AML-193 (cell line): ENCODE measurements at places on chromosomes 3 and 15.

GRCh38 chr3:193621127-193621526 lies 28.1 kb downstream of the OPA1 start:
- DNase-seq = no peak

- no peak for DNase-seq
These were observed 6.2 kb upstream of the MEIS2 start for GRCh38 chr15:37106490-37107001.

DNA sequence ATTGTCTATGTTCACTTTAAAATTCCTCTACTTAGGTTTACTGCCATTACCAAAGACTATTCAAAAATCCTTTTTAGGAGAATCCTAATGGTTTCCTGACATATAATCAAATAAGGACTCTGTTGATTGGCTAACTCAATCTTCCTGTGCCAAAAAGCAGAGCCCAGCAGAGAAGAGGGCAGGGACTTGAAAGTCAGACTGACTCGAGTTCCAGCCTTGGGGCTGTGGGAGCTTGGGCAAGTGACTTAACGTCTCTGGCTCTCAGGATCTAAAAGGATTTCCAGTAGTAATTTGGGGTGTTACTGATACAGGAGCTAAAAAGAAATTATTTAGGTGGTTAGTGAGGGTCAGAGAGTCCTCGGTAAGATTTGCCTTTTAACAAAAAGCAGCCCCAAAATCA lies 10.9 kb downstream of the CCR5 start:
- no peak for DNase-seq

GRCh38 chr3:144112036-144112435 lies 140.4 kb downstream of the DIPK2A start:
- DNase-seq = no peak

- peak; percentile 50 for DNase-seq
These were observed 263.5 kb upstream of the CFAP20DC start for GRCh38 chr3:59313365-59313764.

- DNase-seq = no peak
These were observed 35.2 kb downstream of the ZIC4 start for GRCh38 chr3:147371140-147371539.

- no peak for DNase-seq
These were observed 32.8 kb upstream of the SFMBT1 start for GRCh38 chr3:53078656-53079055.

GRCh38 chr3:71968544-71968943 lies 183.6 kb upstream of the PROK2 start:
- DNase-seq = no peak

DNA sequence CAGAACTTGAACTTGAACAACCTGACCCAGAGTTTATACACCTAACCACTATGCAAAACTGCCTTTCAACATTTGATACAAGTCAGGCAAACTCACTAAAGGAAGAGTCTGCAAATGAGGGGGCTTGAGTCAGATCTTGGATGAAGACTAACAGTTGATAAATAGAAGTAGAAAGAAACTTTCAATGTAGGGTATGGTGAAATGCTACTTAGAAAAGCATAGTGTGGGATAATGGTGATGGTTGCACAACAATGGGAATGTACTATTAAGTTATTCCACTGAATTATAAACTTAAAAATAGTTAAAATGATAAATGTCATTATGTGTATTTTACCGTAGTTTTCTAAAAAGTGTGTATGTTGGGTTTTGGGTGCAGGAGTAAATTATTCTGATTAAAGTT lies 19.7 kb upstream of the ZNF280D start:
- DNase-seq = no peak

DNA sequence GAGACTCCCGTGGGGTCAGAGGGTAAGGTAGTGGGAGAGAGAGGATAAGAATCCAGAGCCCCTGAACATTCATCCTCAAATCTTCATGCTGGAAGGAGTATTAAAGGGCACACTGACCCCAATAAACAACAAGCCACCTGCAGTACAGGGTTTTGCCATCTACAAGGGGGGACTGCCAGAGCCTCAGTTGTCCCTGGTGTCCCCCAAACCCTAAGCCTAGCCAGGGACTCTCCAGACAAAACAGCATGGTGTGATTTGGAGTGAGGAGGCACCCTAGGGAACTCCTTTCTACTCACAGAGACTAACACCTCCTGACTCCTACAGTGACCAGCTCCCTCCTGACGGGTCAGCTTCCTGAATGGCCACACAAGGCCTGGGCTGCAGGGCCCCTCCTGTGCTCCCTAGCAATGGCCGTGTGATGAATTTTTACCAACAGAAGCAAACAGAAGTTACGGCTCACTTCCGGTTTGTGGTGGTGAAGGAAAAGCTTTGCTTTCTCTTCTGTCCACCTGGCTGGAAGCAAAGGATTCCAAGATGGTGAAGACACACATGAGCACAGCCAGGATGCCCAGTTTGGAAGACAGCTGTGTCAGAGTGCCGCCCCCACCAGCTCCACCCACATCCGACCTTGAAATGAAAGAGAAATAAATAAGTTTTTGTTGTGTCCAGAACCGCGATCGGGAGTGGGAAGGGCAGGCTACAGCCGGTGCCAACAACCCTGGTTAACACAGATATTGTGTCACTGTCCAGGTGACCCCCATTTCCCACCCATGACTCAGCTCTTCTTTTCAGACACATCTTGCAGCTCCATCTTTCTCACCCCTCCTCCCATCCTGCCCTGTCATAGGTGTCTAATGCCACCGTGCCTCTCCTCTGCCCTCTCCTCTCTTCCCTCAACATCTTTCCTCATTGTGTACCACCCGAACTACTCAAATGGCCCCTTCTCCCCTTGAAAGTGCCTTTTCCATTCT lies 69.6 kb upstream of the ATP13A3 start:
- peak; percentile 19 for DNase-seq

GRCh38 chr3:27796365-27796875 lies 74.3 kb upstream of the EOMES start:
- DNase-seq = no peak

DNA sequence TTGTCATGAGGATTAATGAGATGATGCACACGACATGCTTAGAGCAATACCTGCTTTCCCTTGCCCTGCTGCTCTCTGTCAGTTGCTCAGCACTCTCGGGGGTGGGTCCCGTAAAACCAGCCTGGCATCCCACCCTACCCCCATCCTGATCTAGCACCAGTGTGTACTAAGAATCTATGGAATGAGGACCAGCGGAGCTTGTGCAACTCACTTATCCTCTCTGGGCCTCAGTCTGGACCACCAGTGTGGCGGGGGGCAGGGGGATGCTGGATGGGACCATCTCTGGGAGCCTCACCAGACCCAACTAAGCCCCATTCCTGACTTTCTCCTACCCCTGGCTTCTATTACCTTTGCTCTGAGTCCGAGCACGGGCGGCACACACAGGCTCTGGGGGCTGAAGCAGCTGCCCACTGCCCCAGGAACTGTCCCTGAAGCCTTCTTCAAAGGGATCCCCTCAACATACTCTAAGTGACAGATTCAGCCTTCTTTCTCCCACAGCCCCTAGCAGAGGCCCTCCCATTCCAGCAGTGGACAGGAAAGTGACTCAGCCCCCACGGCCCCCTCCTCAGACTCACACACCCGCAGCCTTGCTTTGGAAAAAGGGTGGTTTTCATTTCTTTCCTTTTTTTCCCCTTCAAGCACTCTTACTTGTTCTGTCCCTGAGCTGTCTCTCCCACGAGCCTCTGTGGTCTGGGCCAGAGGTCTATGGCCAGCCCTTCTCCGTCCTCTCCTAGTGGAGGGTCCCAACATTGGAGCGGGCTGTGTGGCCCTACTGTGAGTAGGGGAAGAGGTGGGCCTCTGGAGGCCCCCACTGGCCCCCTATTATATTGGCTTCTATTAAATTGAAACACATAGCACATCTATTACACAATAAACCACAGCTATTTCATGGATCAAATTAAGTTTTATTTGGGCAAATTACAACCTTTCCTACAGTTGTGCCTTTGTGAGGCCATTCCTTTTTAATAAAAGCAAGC lies 100.3 kb downstream of the SMAD6 start:
- DNase-seq = no peak

GRCh38 chr3:138781012-138781470 lies 53.7 kb downstream of the PIK3CB start:
- DNase-seq = no peak

GRCh38 chr3:1138036-1138435 lies 45.2 kb downstream of the CNTN6 start:
- no peak for DNase-seq

- no peak for DNase-seq
These were observed 32.0 kb downstream of the IL17RD start for GRCh38 chr3:57133157-57133556.

GRCh38 chr3:35946854-35947515 lies 307.7 kb downstream of the ARPP21 start:
- DNase-seq = no peak

DNA sequence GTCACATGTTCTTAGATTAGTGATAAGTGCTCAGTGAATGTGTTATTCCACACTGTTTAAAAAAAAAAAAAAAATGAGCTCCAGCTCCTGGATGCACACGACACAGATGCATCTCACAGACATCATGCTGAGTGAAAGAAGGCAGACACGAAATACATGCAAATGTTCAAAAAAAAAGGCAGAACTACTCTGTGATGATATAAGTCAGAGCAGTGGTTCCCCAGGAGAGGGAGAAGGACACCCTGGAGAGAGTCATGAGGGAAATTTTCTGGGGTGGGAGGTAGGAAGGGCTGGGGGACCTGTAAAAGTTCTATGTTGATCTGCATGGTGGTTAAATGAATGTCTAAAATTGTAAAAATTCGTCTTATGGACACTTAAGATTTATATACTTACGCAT lies 4.3 kb downstream of the CSRNP1 start:
- no peak for DNase-seq
